Motor neuron (in vitro differentiated cells): ENCODE measurements at places on chromosomes 7 and 10. TPM values are rescaled to one million over a fixed set of nuclear protein-coding genes. Genes with fewer than 3 reads are reported as not detected.

HHEX gene
- 8.1 and 8.6 TPM in 2 replicates for total RNA-seq

TSPAN15 gene
- 4.4 and 6.3 TPM in 2 replicates for total RNA-seq

DNA sequence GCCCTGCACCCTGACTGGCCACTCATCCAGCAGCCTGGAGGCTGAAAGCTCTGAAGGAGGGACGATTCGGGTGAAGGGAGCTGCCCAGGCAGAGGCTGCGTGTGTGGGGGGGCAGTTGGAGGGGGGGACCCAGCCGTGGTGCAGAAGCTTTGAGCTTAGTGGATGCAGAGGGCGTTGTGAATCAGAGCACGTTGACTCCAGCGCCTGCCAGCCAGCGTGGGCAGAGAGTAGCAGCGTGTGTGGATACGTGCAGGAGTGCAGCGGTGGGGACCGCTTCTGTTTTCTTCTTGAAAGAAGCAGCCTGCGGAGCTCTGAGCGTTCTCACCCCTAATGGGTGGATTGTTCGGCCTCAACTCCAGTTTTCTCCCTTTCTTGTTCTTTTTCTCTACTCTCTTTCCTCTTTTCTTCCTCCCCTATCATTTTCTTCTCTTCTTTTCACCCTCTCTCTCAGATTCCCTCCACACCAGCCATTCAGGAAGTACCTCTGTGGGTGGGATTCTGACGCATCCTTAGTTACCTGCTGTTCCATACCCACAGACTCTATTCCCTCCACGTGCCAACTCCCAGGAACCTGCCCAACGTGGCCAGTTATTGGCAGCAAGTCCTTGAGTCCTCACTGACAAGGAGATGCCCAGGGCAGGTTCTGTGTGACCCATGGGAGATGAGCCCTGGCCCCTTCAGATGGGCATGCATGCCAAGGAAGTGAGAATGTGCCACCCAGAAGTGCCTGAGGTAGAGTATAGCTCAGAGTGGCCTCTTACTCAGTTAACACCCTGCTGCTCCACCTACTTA is 47.4 kb downstream of the SORCS3 start:
- peak; percentile 77 for ATAC-seq

DNA sequence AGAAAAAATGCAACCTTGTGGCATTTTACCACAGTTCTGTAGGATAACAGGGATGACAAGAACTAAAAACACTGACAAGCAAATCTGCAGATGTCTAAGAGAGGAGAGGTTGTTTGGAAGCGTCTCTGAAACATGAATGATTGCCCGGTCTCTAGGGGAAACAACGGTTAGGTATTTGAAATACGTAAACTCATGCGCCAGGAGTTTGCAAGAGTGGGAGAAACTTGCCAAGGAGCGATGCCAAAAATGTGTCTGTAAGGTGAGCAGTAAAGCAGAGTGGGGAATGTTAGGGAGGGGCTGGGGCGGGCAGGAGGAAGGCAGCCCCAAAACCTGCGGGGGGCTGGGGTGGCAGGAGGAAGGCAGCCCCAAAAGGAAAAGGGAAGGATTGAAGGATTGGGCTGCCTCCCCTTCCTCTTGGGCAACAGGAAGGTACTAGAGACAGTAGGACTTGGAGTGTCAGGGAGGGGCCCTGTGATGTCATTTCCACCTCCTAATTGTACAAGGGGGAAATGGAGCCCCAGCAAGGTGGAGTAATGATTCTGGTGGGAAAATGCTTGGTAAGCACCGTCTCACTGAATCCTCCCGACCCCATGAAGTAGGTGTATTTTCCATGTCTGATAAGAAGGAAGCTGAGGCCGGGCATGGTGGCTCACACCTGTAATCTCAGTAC is 33.2 kb upstream of the PLEKHA1 start:
- ATAC-seq = no peak

DNA sequence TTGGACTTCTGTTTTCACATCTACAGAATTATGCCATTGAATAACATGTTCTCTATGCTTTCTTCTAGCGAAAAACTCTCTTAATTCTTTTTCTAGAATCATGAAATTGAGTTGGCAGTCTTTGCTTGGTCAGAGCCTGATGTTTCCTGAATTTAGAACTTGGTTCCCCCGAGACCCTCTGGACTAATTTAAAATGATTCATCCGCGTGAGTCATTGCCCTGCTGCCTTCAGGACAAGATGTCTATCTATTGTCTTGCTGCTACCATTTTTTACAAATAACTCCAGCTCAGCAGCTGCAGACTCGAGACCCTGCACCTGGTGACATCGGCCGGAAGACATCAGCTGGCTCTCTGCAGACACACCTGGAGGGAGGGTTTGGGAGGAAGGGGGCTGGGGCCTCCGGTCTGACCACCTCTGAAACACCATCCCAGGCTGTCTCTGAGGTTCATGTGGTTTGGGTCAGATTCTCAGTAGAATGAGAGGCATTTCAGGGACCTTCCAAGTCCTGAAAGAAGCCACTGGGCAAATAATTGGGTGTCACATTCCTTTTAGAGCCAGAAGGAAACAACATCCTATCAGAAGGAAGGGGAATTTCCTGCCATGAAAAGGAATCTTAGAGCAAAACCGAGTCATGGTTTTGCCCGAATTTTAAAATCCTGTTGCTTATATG is 20.9 kb upstream of the KLF6 start:
- ATAC-seq = peak; percentile 66

- ATAC-seq = no peak
Observed at GRCh38 chr10:130171196-130171595, 35.0 kb downstream of the GLRX3 start.

DNA sequence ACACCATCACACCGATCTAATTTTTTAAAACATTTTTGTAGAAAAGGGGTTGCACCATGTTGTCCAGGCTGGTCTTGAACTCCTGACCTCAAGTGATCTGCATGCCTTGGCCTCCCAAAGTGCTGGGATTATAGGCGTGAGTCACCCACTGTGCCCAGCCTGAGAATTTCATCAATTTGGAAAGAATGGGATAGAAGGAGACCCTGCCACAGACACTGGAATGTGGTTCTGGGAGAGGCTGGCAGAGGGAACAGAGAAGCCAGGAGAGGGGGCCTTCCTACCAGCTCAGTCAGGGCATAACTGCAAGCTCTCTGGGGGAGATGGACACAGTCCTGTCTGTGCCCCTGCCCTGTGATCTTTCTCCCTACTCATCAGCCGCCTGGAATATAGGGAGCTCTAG is 42.1 kb upstream of the MKRN1 start:
- no peak for ATAC-seq
